ENCODE measurements at places on chromosomes 7 and 10.

GRCh38 chr10:123346581-123346980 is 192.4 kb downstream of the BUB3 start:
- no peak for DNase-seq

DNA sequence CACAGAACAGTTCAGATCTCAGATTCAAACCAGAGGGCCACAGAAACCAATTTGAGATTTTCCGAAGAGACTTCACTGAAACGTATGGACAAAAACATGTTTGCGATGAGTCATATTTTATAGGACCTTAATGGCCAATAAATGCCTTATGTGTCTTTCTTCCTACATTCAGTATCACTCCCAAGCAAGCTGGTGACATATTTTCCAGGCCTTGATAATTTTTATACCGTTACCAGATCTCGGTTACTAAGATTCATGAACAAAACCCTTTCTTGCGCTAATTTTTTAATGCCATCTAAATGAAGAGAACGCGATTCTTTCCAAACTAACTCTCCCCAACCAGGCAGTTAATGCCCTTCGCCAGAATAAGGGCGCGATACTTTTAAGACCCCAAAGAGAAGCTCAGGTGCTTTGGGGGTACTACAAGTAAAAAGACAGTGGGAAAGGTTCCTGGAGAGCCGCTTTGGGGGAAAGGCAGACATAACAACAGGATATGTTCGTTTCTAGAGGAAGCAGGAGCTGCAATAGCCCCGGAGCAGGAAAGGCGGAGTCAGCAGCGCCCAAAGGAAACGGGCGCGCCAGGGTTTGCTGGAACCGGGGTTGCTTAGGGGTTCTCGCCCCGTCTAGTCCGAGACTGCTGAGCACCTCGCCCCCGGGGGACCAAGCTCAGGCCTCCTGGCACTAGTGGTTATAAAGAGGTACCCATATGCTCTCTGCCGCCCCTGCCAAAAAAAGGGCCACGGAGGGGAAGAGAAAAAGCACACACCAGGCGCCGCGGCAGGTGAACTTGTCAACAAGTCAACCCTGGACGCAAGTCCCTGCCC is 884 bp downstream of the ICA1 start:
- peak; percentile 77 for DNase-seq

GRCh38 chr10:4352414-4352961 is 473.5 kb upstream of the AKR1E2 start:
- DNase-seq = no peak

DNA sequence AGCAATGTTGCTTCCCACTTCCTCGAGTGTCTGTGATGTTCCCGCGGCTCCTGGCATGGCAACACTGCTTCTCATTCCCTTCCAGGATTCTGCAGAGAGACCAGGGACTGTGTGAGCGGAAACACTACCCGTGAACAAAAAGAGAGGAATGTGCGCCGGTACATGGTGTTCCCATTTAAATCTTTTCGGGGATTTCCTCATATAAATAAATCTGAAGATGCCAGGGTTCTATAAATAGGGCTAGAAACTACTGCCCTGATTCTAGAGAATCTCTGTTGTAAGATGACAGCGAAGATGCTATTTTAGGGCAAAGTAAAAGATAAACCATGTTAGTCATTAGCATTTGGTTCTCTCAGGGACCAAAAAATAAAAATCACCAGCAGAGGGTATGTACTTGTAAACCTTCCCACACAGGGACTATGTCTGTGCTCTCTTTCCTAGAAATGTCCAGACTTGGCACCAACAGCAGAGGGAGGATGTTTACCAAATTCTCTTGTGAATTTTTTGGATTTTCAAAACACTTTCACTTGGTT is 92.2 kb upstream of the DDC start:
- no peak for DNase-seq

DNA sequence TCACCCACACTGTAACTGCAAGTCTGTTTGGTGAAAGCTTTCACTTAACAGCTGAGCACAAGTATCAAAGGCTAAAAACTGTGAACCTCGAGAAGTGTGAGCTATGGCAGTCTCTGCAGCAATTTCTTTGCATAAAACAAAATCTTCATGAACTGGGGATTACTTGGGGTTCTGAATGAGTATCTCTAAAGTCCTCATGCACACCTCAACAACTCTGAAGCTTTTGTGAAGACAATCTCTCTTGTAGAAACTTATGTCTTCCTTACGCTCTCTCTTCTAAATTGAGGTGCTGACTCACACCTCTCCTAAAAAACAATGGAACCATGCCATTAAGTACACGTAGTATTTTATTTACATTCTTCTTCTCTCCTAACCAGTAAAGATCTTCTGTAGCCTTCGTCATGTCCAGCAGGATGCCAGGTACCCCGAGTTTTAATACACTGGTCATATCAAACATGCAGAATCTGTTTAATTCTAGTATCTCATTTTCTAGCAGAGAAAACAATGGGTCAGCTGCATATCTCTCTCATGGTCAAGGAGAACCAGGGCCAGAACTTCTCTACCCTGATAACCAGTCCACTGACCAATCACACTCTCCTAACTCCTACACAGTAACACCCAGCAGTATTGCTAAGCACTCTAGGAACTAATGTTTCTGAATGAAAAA is 76.9 kb downstream of the UBE2H start:
- no peak for DNase-seq

DNA sequence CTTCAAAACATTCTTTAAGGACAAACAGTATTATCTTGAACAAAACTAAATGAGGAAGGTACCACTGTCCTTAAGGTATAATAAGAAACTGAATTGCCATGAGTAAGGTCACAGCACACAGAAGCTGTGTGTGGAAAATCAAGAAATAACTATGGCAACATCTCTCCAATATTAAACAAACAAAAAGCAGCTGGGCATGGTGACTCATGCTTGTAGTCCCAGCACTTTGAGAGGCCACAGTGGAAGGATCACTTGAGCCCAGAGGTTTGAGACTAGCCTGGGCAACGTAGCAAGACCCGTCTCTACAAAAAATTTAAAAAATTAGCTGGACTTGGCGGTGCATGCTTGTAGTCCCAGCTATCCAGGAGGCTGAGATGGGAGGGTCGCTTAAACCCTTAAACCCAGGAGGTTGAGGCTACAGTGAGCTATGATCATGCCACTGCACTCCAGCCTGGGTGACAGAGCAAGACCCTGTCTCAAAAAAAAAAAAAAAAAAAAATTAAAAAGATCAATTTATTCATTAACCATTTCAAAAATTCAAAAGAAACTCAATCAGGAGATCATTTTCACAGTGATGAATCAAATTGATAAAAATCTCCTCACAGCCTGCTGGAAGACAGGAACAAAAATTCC is 195.4 kb downstream of the SKIDA1 start:
- DNase-seq = no peak

DNA sequence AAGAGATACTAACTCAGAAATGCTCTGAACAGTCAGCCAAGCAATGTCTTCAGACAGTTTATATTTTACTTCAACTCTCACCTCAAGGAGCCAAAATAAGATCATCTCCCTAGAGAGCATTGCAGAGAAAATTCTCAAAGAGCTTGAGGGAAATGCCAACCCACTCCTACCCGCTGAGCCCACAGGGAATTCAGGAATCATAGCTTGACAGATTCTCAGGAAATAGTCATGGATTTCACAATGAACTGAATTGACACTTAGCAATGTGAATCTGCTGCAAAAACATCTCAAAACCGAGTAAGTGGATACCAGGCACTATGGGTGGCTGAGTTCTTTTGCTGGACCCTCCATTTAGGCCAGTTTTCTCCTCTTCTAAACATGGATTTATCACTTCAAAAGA is 9.8 kb upstream of the PLAC9 start:
- DNase-seq = no peak

DNA sequence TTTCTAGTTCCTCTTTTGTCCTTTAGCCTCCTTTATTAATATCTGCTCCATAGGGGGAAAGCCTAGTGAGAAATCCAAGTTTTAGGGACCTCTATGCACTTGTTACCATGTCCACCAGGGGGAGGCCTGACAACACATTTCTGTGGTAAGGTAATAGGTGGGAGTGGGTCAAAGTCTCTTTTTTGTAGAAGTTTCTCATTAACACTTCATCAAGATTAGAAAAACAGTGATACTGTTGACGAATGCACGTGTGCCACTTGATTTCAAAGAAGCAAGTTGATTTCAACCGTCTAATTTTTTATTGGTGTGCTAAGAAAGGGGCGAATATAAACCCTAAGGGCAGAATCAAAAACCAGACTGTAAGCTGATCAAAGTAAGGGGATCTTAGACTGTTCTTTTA is 30.6 kb downstream of the CISD1 start:
- peak; percentile 36 for DNase-seq

DNA sequence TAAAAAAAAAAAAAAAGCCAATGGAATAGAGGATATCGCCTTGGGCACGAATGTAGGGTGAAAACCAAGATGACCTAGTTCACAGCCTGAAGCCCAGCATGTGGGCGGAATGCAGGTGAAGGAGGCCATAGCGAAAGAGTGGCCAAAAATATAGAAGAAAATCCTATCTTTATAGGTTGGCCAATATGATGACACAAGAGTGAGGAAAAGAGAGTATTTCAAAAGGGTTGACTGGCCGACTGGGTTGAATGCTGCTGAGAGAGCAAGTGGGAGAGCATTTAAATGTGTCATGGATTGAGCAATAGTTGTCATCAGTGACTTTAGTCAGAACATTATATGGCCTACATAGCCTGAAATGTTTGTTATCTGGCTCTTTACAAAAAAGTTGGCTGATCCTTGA is 17.2 kb upstream of the GLI3 start:
- DNase-seq = no peak

DNA sequence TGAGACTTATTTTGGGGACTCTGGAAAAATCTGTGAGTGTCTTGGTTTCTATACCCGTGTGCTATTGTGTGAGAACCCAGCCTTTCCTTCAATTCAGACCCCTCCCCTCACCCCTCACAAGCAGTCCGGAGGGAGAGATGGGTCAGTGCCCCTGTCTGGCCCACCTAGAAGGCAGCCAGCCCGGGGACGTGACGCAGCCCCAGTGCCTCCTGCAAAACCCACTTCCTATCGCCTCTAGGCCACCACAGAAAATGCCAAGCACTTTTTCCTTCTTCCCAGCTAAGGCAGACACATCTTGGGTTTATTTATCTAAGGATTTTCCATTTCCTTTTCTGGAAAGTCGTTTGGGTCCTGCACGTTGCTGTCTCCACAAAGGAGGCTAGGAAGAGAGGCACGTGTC is 11.6 kb upstream of the AQP1 start:
- no peak for DNase-seq

DNA sequence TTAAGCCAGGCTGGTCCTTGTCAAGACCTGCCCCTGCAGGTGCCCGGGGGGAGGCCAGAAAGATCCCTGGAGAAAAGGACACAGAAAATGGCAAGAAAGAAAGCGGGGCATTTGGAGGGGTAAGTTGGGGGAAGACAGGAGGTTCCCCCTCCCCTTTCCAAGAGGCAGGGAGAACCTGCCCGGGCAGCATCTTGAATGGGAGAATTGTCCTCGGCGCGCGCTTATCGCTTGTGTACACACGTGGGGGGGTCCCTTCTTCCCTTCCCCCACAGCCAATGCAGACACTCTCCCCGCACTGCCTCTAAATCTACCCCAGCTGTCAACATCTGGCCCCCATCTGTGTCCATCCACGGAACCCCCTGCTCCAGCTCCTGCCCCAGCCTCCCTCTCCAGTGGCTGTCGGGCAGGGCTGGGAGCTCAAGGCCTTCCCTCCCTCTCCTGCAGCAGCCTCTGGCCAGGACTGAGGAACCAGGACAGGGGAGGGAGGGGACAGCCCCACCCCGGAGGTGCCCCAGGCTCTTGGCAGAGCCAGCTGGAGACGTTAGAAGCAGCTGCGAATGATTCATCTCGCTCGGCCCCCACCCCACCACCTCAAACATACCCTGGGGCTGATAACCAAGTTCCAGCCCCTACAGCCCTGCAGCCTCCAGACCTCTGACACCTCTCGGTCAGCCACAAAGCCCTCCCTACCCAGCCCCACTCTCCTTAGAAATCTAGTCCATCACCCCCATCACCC is 25.3 kb downstream of the EPHB4 start:
- DNase-seq = peak; percentile 18

DNA sequence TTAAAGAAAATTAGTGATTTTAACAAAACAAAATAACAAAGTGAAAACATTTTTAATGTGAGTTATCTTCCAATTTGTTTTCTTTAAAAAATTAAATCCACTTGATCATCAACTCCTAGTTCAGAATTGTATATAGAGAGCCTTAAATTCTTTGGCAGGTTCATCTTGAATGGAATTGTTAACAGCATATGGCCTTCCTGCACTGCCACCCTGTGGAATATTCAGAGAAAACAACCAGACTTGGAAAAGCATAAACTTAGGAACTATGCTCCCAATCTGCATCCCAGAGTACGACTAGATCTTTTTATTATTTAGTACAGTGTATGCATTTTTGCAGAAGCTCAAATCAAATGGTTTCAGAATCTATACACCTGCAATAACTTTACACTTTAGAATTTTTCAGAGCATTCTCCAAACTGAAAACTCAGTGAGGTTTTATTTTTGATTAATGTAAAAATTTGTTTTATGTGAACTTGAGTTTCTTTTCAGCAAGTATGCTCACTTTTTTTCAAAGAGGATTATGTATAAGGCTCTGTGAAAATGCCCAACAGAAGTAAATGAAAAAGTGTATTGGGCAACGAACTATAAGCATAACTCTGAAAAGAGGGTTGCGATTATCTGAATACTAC is 44.9 kb upstream of the ANK3 start:
- DNase-seq = peak; percentile 47

GRCh38 chr7:36639826-36640225 is 84.5 kb downstream of the AOAH start:
- DNase-seq = no peak

GRCh38 chr10:71252220-71252619 is 39.9 kb downstream of the UNC5B start:
- DNase-seq = no peak

GRCh38 chr10:100737355-100738054 is 7.9 kb upstream of the PAX2 start:
- DNase-seq = no peak

DNA sequence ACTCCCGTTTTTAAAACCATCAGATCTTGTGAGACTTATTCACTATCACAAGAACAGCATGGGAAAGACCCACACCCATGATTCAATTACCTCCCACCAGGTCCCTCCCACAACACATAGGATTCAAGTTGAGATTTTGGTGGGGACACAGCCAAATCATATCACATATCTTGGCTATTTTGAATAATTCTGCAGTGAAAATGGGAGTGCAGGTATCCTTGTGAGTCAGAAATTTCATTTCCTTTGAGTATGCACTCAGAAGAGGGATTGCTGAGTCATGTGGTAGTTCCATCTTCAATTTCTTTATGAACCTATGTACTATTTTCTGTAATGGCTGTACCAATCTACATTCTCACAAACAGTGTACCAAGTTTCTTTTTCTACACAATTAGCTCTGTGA is 125.8 kb downstream of the ANKRD7 start:
- no peak for DNase-seq

DNA sequence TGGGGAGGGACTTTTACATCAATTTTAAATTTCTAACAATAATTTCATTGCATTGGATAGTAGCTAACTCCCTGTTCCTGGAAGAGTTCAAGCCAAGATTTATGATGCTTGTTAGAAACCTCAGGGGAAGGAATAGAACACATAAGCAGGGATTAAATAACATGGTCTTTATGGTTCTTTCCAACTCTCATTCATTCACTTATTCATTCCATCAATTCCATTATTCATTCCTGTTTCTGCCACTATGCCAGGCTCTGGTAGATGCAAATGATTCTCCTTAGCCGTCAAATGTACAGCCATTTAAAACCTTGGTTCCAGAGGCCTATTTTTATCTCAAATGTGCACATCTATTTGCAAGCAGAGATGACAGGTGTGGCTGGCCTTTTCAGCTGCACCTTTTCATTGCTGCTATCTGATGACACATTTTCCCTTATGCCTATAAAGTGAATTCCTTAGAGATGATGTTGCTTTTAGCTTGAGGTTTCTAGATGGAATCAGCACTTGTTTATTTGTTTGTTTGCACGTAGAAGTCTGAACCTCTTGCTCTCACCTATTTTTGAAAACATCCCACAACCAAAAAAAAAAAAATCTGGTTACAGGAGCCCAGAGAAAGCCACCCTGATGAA is 205.7 kb upstream of the IGFBP3 start:
- DNase-seq = no peak
